ENCODE measurements at places on chromosomes 6 and 20.
A peak's percentile ranks its signal among the peaks of the same experiment; 100 is the strongest.

GRCh38 chr6:4743062-4743461, 33.1 kb upstream of the CDYL start:
- no peak for DNase-seq

DNA sequence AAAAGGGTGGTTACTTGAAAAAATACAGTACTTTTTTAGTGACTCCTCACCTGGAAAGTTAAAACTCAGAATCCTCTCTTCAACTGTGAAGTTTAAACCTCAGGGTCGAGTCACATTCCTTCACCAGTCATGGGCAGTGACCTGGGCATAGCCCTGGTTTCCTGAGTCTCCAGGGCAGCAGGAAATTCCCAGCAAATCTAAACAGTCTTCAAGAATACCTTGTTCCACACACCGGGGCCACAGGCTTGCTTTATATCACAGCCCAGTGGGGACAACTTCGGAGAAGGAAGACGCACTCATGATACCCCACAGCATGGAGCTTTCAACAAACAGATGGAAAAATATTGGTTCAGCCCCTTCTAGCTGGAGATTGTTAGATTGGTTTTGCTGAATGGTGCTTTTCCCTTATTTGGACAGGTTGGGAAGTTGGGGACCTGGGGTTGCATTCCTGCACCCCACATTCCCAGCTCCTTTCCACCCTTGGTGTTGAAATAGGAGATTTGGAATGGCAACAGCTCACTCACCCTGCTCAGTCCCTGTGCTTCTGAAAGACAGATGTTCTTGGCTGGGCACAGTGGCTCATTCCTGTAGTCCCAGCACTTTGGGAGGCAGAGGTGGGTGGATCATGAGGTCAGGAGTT, 113.0 kb upstream of the TMEM170B start:
- DNase-seq, result no peak

GRCh38 chr6:120981835-120982234, 352.4 kb downstream of the TBC1D32 start:
- DNase-seq, result no peak

DNA sequence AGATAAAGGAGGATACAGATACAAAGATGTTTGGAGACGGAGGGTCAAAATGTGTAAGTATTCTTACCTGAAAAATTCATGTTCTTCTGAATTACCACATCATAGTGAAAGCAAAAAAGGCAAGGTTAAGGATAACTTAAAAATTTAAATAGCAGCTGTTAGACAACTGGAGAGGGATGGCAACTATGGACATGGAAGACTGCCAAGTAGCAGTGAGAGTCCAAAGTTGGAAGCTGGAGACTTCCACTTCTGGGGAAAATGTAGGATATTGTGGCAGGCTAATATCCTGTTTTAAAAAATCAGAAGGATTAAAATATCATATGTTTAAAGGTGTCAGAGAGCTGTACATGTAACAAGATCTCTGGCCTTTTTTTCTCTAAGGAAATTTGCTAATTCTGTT, 29.8 kb downstream of the SYCP2 start:
- no peak for DNase-seq

- no peak for DNase-seq
Measured at GRCh38 chr6:90199900-90200299, 96.7 kb downstream of the BACH2 start.

- DNase-seq, result no peak
Measured at GRCh38 chr6:11271228-11272020, 39.0 kb upstream of the NEDD9 start.

DNA sequence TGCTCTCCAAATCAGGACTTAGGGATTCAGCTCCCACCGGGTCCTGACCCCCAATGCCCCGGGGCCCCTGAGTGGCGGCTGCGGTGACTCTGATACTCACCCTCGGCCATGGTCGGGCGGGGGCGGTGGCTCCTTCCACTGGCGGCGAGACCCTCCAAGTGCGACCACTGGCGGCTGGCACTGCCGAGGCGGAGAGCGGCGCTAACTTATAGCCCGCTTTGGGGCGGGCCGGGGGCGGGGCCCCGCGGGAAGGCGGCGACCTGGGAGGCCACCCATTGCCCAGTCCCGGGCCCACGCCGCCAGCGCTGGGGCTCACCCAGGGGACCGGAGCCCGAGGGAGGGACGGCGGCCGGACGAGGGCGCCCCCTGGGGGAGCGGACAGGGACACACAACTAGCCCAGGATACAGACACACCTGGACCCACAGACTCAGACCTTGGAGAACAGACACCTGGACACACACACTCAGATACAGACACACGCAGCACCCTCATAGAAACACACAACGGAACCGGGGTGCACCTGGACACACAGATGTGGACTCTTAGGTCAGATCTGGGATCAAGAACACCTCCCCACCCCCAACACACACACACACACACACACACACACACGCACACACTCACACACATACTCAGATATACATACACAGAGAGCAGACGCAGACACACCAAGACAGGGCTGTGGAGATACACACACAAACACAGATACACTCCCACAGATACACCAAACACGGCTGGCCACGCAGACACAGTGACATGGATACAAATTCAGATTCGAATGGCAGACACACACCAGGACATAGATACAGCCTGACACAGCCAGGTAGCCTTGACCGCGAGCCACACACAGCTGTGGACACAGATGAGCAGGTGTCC, at the start of gene TGM2:
Gene TGM2, minus strand, starts transcription at position 182 of the 877 bp plus-strand sequence. Its CDS starts 72 bp downstream, at position 110.
- DNase-seq, result peak; percentile 37

DNA sequence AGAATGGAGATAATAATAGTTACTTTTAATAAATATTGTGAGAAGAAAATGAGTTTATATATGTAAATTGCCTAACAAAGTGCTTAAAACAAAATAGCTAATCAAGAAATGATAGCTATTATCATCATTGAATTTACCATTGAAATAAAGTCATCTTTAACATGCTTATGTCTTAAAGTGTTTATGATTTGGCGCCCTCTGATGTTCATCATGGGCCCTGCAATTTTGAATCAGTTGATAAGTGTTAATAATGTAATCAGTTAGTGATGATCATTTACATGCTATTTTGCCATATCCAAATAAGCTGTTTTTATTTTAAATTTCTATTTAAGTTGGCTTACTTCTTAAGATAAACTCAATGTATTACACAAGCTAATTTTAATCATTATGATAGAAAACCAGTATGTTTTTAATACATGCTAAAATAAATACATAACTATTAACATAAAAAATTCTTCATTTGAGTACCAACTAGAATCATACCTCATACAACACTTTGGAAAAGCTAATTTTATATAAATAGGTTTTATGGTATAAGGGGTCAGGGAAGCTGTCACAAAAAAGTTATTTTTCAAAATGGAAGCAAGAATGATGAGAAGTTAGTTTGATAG, 39.2 kb upstream of the TPD52L1 start:
- DNase-seq, result peak; percentile 26

DNA sequence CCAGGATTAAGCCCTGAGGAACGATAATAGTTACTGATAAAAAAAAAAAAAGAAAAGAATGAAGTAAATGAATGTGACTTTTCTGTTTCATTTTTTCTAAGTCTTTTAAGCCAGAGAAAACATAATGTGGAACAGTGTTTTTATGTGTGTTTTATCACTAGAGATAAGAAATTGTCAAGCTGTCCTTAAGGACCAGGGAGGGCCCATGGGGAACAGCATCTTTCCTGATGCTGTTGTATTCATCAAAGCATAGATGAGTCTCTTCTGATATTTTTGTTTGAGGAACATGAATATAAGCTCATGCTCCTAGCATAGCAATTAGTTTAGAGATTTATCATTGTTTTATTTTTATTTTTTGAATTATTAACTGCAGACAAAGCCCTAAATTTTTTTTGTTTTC, 150.2 kb downstream of the LAMA2 start:
- no peak for DNase-seq

DNA sequence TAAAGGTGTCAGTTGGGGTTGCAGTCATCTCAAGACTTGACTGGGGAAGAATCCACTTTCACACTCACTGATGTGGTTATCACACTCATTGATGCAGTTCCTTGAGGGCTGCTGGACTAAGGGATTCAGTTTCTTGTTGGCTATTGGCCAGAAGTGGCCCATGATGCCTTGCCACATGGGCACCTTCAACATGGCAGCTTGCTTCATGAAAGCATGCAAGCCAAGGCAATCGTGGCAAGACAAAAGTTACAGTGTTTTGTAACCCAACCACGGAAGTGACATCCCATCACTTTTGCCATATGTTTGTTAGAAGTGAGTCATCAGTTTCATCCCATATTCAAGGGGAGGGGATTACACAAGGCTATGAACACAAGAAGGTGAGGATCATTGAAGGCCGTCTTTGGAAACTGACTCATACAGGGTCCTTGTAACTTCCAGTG, 3.8 kb upstream of the RANBP9 start:
- no peak for DNase-seq

DNA sequence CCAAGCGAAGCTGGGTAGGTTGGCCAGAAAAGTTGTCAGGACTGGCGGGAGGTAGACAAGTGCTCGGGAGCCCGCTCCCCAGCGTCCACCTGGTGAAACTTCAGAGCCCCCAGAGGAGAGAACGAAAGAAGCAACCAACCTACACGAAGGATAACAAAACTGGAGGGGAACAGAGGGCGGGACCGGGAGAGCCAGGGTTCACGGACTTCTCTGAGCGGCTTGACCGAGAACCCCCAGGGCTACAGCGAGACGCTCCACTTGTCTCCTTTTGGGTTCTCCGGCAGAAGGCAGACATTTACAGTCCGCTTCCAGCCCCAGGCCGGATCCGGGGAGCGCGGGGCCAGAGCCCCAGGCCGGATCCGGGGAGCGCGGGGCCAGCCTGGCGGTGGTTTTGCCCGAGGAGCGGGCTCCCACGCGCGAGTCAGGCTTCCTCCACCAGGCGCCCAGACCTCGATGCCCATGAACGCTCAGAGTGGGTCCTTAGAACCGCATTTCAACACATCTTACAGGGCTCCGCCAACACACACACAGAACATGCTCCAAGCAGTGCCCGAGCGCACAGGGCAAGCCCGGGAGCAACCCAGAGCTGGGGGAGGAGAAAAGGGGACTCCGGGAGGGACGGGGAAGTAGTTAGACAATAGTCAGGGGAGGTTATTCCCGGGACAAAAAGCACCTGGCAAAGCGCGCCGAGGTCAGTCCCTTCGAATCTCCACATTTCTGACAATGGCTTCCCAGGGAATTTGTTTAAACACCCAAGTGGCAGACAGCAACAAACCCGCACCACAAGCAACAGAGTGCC, 1.1 kb downstream of the PTPRK start:
- peak; percentile 30 for DNase-seq

GRCh38 chr6:85041376-85041775, 277.0 kb upstream of the TBX18 start:
- no peak for DNase-seq

GRCh38 chr6:72272958-72273357, 348.9 kb upstream of the KCNQ5 start:
- no peak for DNase-seq
